ENCODE measurements at places on chromosomes 1 and 21.

GRCh38 chr1:20291645-20292084 lies 990 bp downstream of the VWA5B1 start:
- no peak for DNase-seq

DNA sequence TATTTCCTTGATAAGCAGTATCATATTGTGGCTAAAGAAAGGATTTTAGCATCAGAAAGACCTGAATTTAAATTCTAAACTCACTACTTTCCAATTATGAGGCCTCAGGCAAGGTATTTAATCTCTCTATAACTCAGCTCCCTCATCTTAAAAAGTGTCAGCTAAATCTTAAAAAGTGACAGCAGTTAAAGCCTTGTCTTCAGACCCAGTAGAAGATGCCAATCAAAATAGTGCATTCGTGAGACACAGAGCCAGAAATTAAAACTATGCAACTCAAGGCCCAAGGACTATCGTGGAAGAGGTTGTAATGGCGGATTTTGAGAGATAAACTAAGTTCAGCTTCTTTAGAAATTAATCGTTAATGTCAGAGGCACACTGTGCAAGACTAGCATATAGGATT lies 677.5 kb upstream of the BRINP3 start:
- DNase-seq, result no peak

GRCh38 chr1:230276401-230276800 lies 149.7 kb downstream of the PGBD5 start:
- no peak for DNase-seq

DNA sequence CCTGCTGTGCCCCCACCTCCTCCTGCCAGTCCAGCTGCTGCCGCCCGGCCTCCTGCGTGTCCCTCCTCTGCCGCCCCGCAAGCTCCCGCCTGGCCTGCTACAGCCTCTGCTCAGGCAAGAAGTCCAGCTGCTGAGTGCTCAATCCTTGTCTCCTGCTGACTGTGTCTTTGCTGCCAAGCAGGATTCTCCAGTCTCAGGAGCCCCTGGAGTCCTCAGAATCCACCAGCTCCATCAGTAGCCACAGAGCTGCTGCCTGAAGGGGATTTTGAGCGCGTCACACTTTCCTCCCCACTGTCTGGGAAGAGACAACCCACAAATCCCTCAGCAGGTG lies 973 bp downstream of the KRTAP10-11 start:
- no peak for DNase-seq

DNA sequence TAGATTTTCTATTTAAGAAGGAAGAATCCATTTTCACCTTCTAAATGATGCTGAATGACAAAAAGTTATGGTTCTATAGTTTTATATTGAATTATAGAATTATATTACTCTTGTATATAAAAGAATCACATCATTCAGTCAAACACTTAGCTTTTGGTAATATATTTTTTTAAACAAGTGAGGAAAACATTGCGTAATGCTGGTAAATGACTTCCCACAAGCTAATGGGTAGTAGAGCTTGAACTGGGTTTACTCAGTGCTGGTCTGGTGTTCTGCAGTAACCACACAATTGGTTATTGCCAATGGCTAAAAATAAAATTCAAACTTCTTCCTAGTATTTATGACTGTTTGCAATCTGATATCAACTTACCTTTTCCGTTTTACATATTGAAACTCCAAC lies 10.6 kb upstream of the GIPC2 start:
- no peak for DNase-seq

DNA sequence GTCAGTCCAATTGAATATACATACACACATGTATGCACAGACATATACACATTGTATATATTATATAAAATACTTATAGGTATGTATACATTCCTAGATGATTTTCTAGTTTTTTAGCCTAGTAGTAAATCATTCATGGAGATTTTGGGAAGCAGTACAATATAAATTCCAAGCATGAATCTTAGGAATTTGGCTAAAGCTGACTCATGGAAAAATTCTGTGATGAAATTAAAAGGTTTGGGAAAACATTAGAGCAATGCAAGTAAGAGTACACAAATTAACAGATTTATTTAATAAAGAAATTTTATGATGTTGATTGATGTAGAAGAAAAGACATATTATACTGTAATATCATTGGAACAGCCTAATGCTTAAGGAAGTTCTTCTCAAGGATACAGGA lies 43.7 kb upstream of the PTGFR start:
- no peak for DNase-seq

- DNase-seq, result no peak
These were observed 54.5 kb downstream of the PLXNA2 start for GRCh38 chr1:208189716-208190115.

GRCh38 chr1:11067716-11068599 lies 8.1 kb upstream of the SRM start:
- DNase-seq, result no peak

GRCh38 chr21:26686705-26687104 lies 113.6 kb upstream of the CYYR1 start:
- DNase-seq, result no peak

GRCh38 chr1:101128846-101129245 lies 103.3 kb upstream of the DPH5 start:
- no peak for DNase-seq

- DNase-seq, result no peak
These were observed 233.1 kb downstream of the PTPRU start for GRCh38 chr1:29469457-29469856.

DNA sequence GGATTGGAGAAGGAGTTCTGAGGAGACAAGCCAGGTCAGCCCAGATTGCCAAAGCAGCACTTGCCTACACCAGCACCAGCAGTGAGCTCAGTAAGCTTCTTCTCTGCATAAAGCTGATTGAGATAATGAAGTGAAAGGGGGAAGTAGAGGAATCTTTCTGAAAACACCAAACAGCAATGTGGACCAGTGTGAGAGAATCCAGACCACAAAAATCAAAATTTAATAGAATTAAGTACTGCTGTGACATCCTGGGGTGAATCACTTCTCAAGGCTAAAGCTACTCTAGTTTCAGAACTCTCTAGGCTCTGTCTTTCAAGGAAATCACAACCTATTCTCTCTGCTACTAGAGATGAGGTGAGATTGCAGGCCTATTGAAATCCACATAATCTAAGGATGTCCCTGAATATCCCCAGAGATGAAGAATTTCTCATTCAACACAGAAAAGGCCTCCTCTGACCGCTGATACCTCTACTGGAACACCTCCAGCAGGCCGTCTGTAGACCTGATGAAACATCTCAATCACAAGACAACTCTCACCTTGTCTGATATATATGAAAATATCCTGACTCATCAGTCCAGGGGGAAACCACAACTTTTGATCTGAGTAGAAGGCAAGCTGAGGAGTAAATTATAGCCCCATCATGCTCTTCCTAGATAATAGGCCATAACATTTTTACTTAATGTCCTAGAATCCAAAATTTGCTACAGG lies at the start of gene FCRL4:
FCRL4 (minus strand) TSS at position 127 of the 709 bp plus-strand sequence. CDS start 141 bp downstream, outside the sequence.
- DNase-seq, result no peak

GRCh38 chr1:41006942-41007865 lies 14.3 kb downstream of the SLFNL1 start:
- DNase-seq, result no peak

DNA sequence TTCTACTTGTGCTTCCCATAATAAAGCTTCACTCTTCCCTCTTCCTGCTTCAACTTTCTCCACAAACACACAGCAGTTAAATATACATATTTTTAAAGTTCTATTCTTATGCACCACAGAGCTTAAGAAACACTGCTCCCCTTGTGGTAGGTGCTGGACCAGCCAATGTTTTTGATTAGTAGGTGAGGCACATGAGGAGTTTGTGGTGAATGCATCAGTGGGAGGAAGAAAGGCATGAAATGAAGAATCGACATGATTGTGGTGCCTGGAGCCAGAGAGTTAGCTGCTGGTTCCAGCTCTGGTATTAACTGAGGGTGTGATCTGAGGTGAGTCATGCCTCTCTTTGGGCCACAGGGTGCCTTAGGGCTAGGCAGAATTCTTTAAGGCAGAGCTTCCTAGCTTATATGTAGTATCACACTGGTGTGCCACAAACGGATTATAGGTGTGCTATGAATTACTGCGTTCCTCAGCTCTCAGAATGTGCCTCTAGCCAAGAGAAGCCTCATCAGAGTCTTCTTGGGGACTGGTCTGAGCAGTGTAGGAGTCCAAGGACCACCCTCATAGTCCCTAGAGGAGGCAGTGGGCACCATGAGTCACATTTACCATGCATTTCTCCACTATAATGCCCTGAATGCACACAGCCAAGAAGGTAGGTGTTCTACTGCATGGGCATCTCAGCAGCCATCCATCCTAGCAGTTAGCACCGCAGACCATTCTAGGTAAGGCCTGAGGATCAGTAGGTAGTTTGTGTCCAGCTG lies 97.4 kb upstream of the SGIP1 start:
- DNase-seq, result no peak

GRCh38 chr1:50934838-50935237 lies 25.2 kb downstream of the FAF1 start:
- DNase-seq, result no peak

DNA sequence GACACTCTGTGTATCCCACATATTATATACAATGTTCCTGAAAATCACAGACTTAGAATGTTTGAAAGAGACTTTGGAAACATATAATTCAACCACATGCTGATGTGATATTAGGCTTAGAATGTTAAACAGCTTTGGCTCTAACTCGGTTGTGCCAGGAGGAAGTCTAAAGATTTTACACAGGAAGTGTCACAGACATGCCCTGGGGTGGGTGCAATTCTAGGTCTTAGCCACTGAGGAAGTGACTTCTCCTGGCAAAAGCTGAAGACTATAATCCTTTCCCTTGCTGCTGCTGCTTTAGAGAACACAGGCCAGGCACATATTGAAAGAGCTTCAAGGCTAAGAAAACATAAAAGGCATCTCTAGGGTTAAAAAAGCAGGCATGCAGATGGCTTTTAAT lies 51.0 kb downstream of the RPL5 start:
- DNase-seq, result no peak

GRCh38 chr1:93958726-93959100 lies 49.5 kb upstream of the GCLM start:
- no peak for DNase-seq

- DNase-seq, result no peak
These were observed 283.6 kb downstream of the NPHP4 start for GRCh38 chr1:5708346-5709245.

DNA sequence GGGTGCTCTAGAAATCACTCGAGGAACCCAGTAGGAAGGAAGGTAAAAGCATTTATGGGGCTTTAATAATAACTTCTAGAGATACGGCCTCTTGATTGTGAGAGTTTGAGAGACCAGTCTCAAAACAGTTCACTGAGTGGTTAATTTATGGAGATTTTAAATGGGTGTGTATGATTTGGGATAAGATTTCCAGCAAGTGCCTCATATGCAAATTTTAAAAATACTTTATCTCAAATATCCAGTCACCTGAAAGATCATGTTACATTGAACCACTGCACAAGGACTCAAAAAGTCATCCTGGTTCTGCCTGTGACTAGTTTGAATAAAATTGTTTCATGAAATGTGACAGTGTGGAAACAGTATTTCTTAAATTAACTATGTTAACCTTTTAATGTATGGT lies 64.5 kb downstream of the HUNK start:
- no peak for DNase-seq

DNA sequence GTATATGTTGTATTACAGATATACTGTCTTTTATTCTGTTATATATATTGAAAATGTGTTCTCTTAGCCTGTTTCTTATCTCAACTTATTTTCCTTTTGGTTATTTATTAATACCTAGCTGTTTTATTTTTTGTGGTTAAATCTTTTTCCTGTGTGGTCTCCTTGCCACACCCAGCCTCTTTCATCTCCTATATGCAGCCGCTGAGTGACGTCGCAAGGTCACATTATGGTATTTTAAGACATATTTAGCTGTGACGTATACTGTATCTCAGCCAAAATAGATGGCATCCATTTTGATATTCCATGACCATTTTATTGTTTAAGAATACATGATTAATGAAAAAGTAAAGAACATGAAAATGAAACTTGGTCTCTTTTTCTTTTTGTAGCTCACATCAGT lies 29.1 kb downstream of the CENPF start:
- no peak for DNase-seq

DNA sequence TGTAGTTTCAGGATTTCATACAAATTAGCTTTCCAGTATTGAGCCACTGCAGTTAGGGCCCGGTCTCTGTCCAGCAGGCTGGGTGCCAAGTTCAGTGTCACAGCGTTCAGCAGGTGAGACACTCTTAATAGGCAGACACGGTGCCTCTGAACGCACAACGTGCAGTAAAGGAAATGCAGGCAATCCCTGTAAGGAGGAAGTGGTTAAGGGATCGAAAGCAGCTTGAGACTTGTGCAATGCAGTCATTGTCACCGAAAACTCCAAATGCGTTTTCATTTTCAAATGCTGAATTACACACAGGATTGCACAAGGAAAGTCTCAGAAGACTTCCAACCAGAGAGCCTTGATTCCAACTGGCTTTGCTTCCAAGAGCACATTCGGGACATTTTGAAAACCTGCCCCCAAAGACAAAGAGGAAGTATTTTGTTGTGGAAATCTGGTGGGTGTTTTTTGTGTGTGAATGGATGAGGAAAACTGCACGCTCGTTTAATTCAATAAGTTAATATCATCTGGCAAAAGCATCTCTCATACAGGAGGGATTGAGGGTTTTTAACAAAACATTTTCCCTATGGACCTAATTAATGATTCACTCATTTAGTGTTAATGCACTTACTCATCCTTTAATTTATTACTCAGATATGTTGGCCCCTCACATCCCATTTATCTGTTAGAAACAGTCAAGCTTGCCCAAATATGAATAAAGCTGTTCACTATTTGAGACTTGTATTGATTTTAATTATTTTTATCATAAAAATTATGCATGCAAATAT lies 61.6 kb downstream of the PTGS2 start:
- DNase-seq, result no peak

DNA sequence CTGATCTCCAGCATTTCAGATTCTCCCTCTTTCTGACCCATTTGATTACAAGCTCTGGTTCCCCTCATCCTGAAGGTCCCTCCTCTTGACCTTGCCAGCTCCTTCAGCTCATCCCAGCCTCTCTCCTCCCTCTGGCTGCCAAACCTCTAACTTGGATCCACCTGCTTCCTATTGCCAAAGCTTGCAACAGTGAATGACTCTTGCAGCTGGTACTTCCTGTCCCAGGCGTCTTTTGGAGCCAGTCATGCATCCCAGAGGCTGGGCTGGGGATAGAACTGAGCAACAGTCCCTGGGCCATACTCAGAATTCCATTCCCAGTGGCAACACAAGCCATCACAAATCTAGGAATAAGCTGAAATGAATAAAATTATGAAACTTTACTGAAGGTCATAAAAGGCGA lies 27.7 kb upstream of the SPOCD1 start:
- no peak for DNase-seq

- DNase-seq, result no peak
These were observed 1.1 kb upstream of the PSMG1 start for GRCh38 chr21:39184050-39184980.

- DNase-seq, result no peak
These were observed 12.6 kb upstream of the RCSD1 start for GRCh38 chr1:167617153-167618147.

All from right renal pelvis (tissue), 4 donors.